RWPE2 (cell line): ENCODE measurements at places on chromosomes 3 and 15.

DNA sequence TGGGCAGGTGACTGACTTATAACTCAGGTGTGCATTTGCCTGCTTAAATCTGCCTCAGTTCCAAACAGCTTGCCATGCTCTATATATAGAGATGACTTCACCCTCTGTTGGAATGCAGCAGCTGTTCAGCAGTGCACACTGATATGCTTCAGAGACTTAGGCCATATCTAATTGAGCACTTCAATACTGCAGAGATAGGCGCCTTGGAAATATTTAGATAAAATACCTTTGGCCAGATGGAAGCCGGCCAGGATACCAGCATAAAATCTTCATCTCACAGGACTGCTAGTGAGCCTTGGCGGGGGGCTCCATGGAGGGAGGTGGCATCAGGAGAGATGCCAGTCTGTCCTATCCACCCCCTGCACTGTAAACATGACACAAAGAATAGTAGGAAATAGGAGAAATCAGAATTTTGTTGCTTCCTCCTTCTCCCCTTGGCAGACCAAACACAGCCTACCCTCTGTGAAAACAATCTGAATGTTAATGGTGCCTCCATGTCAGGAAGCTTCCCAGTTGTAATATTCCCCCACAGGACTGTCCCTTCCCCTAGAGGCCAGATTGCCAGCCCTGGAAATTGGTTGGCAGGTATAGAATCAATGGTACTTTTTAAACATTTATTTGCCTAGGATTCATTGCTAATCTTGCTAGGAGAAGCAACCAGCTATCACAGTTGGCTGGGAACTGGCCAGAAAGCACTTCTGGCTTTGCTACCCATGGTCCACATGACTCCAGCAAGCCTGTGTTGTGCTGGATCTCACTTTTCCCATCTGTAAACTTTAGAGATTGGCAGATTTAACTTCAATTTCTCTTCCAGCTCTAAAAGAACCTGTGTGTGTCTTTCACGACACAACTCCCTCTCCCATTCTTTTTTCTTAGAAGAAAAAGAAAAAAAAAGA is 215.5 kb upstream of the KCNMB2 start:
- DNase-seq = no peak

- DNase-seq = no peak
Measured at GRCh38 chr3:15159501-15160136, 46.4 kb upstream of the CAPN7 start.

- no peak for DNase-seq
Measured at GRCh38 chr3:14413381-14414071, 11.1 kb downstream of the SLC6A6 start.

GRCh38 chr3:70108072-70108471 is 108.5 kb downstream of the SAMMSON start:
- no peak for DNase-seq

- no peak for DNase-seq
Measured at GRCh38 chr3:189849262-189849661, 218.1 kb downstream of the TP63 start.

- no peak for DNase-seq
Measured at GRCh38 chr3:50481992-50482391, 21.4 kb downstream of the CACNA2D2 start.

DNA sequence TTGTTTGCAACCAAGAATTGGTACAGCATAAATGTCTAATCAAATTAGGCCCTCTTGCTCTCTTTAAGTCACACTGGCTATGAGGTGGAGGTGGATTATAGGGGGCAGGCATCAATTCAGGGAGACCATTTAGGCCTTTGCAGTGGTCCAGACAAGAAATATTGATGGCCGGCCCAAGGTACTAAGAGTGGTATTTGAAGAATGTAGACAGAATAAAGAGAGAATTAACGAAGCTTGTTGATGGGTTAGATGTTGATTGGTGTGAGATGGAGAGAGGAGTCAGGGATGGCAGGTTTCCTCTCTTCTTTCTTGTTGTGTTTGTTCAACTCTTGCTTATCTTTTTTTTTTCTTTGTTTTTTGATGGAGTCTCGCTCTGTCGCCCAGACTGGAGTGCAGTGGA is 48.5 kb downstream of the PIK3CA start:
- DNase-seq = no peak

DNA sequence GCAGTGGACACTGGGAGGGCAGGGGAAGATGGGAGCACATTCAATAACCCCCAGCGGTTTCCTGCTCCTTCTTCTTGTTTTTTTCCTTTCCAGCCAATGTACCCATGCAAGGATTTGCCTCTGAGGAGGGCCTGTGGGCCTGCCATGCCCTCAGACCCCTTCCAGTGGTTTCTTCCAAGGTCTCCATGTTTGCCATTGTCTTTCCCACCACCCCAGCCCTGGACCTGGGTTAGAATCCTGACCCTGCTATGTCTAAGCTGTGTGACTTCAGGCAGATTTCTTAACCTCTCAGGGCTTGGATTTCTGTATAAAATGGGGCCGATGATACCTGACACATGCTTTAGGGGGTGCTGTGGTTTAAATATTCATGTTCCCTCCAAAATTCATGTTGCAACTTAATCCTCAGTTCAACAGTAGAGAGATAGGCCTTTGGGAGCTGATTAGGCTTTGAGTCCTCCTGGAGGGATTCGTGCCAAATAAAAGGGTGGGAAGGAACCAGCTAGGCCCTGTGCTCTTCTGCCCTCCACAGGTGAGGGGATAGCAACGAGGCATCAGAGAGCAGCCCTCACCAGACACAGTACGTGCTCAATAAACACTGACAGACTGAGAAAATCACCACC is 46.3 kb upstream of the FLNB start:
- no peak for DNase-seq

GRCh38 chr3:147807776-147808175 is 398.6 kb downstream of the ZIC1 start:
- no peak for DNase-seq

- DNase-seq = no peak
Measured at GRCh38 chr15:95132774-95133173, 901.4 kb downstream of the MCTP2 start.

- no peak for DNase-seq
Measured at GRCh38 chr15:80496096-80496495, 91.9 kb downstream of the ARNT2 start.

GRCh38 chr3:87780811-87781210 is 278.0 kb downstream of the CGGBP1 start:
- no peak for DNase-seq

DNA sequence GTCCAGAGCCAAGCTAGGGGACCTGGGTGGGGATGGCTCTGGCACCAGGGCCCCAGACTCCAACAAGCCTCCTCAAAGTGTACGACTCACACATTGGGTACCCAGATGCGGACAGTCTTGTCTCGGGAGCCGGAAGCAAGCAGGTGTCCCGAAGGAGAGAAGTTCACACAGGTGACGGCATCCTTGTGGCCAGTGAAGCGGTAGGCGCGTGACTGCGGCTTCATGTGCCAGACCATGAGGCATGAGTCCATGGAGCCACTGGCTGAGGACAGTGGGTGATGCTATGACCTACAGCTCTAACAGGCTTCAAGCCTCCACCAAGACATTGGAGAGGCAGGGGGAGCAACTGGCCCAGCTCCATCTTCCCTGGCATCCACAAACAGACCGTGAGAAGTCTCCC is 4.5 kb downstream of the POC1A start:
- no peak for DNase-seq

DNA sequence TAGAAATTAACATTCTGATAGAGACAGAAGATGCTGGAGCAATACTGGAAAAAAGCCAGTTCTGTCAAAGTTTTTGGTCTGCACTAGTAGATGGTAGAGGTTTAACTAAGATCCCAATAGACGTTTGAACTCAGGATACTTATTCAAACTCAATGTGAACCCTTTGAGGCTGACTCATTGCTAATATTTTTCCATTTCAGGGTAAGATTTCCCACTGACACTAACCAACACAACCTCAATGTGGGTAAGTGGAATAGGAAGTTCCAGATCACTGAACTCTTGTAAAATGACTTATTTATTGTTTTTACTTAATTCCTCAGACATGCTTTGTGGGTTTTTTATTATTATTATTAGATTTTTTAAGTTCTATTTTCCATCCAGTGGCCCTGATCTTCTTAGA is 1024.8 kb downstream of the EPHA3 start:
- no peak for DNase-seq

DNA sequence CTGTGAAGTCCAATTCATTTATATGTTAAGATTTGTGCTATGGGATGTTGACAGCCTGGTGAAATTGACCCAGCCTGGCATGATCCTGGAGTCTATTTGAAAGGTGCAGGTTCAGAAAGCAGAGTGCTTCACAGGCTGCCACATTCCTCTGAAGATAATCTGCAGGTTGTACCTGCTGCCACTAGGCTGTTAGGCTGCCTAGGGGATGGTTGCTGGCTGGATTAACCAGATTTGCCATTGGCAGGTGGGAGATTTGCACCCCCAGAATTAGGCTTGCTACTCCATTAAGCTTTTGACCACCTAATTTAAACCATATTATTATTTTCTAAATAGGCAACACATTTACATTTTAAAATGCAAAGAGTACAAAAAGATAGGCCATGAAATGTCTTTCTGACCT is 85.8 kb upstream of the RASGRP1 start:
- DNase-seq = no peak

DNA sequence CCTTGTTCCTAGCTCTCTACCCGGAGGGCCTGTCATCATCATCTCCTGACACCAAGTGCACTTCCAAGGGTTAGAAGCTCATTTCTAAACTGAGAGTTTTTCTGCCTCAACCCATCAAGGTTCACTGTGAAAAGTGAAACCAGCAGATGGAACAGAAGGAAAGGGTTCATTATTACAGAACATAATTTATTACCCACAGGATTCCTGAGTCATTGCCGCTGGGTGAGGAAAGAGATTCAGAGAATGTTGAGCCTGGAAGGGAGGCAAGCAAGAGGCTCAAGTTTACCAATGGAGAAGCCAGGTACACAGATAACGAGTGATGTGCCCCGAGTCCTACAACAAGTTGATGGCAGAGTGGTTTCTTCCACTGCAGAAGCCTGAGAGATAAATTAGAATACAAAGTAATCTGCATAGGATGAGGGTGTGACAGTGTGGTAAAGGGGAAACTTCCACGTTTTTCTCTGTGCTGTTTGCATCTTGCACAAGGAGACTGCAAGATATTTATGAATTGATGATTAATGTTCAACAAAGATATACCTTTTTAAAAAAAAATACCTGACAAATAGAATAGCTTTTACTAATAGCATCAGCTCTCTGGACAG is 80.5 kb upstream of the SETMAR start:
- DNase-seq = no peak

DNA sequence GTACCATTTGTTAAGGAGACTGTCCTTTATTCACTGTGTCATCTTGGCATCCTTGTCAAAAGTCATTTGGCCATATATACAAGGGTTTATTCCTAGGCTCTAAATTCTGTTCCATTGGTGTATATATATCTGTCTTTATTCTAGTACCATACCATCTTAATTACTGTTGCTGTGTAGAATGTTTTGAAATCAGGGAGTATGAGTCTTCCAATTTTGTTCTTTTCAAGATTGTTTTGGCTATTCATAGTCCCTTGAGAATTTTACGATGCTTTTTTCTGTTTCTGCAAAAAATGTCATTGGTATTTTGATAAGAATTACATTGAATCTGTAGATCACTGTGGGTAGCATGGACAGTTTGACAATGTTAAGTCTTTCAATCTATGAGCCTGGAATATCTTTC is 28.7 kb downstream of the PFN2 start:
- no peak for DNase-seq

DNA sequence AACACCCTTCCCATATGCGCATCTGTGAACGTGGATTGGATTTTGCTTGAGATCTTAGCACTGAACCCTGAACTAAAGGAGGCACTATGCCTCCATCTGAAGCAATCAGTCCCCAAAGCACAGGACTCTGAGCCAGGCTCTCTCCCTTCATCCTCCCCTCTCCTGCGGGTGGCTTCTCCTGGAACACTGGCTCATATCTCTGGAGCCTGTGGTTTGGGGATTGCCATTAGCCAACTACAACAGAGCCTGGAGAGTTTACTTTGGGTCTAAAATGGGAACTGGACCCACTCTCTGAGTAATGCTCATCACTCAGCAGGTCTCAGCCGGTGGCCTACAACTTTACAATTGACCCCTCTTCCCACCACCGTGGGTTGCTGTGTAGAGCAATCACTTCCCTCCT is 190.8 kb upstream of the HES1 start:
- no peak for DNase-seq

DNA sequence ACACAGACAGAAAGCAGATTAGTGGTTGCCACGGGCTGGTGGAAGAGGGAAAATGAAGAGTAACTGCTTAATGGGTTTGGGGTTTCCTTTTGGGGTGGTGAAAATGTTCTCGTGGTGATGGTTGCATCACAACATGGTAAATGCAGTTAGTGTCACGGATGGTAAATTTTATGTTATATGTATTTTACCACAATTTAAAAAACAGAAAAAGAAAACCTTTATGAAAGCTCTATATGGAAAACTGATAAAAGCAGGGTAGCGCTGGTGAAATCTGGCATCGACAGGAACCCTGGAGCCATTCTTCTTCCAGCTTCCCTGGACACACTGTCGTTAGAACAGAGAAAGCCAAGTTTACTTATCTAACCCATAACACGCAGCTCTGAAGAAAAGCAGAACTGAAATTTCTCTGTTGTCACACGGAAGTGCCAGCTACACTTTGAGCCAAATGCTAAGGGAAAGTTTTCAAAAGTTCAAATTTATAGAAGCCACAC is 287.7 kb upstream of the NR2F2 start:
- no peak for DNase-seq

- DNase-seq = no peak
Measured at GRCh38 chr3:106628407-106628806, 748.8 kb upstream of the CCDC54 start.

GRCh38 chr3:53196575-53197407 is 35.8 kb downstream of the PRKCD start:
- no peak for DNase-seq

DNA sequence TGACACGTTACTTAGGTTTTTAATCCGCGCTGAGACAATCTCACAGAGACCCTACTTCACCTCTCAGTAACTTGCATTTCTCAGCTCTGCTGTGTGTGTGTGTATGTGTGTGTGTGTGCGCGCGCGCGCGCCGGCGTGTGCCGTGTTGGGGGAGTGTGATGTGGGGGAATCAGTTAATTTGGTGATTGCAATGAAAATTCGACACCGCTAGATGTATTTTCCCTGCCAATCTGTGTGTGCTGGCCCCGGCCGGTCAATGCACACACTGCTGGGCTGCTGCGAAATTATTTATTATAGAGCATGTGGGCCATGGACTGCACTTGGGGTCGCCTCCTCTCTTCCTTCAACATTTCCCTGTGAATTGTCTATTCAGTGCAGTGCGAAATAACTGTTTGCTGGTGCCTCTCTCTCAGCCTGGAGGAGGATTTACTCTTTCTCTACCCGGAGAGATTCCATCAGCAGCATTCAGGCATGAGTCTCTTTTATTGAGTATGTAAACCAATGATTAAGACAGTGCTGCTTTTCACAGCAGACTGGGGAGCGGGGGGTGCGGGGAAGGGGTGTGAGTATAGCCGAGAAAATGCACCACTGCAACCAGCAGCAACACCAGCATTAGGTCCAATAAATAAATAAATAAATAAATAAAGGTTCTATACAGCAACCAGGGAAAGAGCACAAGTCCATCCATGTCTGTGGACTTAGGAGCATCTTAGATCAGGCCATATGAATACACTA is 2.9 kb downstream of the CADM2 start:
- DNase-seq = no peak

- no peak for DNase-seq
Measured at GRCh38 chr3:133894353-133895207, 1.1 kb downstream of the RAB6B start.

GRCh38 chr3:136211547-136211946 is 15.4 kb upstream of the MSL2 start:
- DNase-seq = no peak

- no peak for DNase-seq
Measured at GRCh38 chr3:22115581-22115980, 364.6 kb upstream of the ZNF385D start.
